AG04450 (cell line): ENCODE measurements at places on chromosomes 16 and 17.

- no peak for DNase-seq
These were observed 314.5 kb upstream of the KCNJ16 start for GRCh38 chr17:69760562-69760961.

- DNase-seq, result no peak
These were observed 1.5 kb downstream of the NTN1 start for GRCh38 chr17:9022573-9023391.

DNA sequence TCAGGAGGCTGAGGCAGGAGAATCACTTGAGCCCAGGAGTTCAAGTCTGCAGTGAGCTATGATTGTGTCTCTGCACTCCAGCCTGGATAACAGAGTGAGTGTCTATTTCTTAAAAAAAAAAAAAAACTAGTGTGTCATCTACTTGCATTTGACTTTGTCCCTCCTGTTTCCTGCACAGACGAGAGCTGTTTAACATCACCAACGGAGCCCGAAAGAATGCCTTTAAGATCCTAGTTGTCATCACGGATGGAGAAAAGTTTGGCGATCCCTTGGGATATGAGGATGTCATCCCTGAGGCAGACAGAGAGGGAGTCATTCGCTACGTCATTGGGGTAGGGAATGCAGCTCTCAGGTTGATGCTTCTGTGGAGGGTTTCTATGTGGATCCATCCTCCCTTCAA, 13.4 kb downstream of the ITGAM start:
- DNase-seq, result no peak

DNA sequence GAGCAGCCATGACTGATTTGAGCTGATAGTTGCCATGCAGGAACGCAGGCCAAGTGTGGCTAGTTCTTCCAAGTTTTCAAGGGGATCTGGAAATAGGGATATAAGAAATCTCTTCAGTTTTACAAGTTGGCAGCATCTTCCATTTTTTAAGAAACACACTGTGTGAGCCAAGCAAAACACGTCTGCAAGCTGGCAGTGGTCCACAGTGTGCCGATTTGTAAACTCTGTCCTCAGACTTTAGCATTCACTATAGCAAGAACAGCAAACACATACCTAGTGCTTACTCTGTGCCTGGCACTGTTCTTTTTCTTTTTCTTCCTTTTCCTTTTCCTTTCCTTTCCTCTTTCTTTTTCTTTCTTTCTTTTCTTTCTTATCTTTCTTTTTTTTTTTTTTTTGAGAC, 2.9 kb downstream of the ORAI3 start:
- no peak for DNase-seq

DNA sequence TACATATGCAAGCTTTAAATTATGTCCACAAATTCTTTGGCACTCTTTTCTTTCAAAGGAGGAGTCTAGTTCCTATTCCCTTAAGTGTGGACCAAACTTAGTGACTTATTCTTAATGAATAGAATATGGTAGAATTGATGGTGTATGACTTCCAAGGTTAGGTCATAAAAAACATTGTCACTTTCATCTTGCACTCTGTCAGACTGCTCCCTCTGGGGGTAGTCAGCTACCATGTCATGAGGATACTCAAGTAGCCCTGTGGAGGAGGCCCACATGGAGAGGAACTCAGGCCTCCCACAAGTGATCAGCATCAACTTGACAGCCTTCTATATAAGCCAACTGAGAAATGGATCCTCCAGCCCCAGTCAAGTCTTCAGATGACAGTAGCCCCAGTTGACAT, 58.0 kb upstream of the SCNN1B start:
- DNase-seq, result no peak

- DNase-seq, result no peak
These were observed 42.4 kb upstream of the ZFP90 start for GRCh38 chr16:68496689-68497088.

DNA sequence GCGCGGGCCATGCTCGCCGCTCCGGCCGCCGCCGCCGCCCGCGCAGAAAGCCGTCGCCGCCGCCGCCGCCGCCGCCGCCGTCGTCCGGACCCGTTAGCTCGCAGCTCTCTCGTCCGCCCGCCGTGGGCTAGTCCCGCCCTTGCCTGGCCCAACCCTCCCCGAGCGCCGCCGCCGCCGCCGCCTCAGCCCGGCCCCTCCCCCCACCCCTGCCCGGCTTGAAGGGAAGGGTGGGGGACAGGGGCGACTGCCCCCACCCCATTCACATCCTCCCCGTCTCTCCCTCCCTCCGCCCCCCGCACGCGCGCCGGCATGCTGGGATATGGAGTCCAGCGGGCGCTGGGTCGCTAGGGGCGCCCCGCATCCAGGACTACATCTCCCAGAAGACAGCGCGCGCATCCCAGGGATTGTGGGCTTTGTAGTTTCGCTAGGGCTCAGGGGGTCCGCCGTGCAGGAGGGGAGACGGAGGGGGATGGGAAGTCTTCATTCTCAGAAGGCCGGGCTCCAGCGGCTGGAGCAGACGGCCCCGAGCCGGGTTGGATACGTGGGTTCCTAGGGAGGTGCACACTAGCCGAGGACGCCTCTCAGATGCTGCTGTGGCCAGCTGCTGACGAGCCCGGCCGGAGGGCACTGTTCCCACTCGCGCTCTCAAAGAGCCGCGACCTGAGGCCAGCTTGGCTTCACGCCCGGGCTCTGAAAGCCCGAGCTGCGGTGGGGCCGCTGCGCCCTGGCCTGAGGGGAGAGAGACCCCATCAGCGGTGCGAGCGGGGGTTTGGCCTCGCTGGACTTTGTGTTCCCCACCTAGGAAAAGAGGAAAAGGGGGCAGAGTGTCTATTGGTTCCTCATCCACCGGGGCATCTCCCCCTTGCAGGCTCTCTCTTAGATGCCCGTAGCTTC, at the start of gene ST3GAL2:
TSS of gene ST3GAL2 (minus strand) at position 132 of the 894 bp plus-strand sequence. CDS start 40,570 bp downstream, outside the sequence.
- DNase-seq, result peak; percentile 84

DNA sequence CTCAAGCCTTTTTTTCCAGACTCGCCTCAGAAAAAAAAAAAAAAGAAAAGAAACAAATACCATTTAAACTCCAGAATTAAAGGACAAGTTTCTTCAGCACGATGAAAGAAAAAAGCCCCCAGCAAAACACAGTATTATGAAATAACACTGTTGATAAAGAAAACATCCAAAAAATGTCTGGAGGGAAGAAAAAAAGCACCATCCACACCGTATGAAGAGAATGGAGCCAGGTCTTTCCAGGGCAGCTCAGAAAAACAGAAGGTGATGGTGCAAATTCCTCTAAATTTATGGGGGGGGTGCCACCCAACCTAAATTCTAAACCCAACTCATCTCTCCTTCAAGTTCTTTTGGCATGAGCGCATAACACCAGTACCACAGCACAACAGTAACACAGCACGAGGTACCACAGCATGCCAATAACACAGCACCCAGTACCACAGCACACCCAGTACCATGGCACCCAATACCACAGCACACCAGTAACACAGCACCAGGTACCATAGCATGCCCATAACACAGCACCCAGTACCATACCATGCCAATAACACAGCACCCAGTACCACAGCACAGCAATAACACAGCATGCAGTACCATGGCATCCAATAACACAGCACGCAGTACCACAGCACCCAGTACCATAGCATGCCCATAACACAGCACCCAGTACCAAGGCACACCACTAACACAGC, 19.0 kb downstream of the AXIN1 start:
- DNase-seq, result no peak

DNA sequence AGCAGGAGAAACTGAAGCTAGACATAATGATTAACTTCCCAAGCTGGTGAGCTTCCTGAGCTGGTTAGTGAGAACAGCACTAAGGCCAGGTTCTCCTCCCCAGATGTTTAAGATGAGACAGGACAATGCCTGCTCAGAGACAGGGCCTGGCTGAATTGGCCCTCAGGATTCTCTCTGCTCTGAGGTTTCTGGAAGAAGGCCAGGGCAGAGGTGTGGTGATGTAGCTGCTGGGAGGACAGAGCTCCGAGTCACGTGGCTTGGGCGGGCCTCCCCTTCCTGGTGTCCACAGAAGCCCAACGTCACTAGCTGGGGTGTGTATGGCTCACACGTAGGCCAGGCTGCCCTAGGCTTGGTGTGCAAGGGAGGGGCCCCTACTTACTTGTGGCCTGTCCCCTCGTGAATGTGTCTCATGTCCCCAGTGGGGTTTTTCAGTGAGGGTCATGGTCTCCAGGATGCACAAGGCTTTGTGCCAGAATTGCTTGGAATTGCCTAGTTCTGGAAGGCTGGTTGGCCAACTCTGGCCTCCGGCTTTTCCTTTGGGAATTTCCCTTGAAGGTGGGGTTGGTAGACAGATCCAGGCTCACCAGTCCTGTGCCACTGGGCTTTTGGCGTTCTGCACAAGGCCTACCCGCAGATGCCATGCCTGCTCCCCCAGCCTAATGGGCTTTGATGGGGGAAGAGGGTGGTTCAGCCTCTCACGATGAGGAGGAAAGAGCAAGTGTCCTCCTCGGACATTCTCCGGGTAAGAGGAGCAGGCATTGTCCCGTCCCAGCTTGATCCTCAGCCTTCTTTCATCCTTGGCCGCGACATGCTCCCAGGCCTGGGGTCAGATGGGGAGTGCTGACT, 3.4 kb downstream of the NOD2 start:
- DNase-seq, result no peak

GRCh38 chr17:43584666-43585102, 38.5 kb upstream of the ETV4 start:
- DNase-seq, result no peak

DNA sequence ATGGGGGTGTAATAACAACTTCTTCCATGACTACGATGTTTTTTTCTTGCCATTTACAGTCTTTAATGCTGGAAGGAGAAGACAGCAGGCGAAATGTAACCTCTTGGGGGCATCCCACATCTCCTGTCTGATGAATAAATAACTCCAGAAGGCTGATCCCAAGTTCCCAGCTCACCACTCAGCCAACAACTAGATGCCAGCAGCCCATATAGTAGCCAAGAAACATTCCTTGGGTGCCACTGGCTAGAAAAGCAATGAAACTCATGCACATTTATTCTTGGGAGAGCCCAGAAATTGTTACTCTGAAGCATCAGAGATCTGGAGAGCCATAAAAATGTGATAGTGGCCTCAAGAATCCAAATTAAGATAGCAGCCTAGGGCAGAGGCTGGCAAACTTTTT, 22.7 kb upstream of the TMEM101 start:
- DNase-seq, result no peak

DNA sequence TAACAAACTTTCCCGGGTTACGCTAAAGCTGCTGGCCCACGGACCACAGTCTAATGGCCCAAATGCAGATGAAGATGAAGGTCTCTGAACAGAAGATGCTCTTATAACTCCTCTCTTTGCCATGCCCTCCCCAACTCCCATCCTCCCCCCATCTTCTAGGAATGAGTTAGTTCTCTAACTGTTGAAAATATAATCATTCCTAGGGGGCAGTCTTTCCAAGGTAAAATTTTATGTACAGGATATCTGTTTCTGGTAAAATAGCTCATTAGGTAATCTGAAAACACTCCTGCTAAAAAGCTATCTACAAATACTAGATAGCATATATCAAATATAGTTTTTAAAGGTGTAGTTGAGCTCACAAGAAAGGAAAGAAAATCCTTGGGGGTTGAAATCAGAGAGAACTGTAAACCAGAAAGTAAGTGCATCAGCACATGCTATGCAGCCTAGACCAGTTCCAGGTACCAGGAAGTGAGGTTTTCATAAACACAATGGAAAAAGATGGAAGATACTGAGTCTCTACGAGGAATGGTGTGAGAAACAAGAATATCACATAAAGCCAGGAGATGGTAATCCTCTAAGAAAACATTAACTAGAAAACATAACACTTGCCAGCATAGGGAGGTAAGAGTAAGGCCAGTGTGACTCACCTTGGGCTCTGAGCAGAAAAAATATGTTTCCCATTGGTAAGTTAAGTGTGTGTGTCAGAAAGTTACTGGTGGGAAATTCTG, 38.1 kb downstream of the CMC2 start:
- DNase-seq, result no peak

- no peak for DNase-seq
These were observed 44.4 kb downstream of the LYRM1 start for GRCh38 chr16:20944861-20945574.

DNA sequence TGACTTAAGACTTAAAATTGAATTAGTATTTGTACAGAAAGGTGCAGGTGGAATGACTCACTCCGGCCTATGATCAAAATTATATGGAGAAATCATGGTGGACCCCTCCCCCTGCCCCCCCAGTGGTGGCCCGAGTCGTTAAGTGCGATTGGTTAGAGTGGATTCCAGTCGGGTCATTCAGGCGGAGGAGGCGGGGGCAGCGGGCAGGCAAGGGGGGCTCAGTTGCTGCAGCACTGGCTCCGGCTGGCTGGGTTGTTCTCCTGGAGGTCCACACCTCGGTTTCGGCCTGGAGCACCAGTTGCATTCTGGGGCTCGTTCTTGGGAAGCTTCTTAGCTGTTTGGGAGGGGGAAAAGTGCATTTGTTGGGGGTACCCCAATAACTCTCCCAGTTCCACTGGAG, 3.0 kb downstream of the HSPB9 start:
- no peak for DNase-seq

GRCh38 chr17:21129023-21129681, 2.4 kb downstream of the DHRS7B start:
- peak; percentile 26 for DNase-seq

DNA sequence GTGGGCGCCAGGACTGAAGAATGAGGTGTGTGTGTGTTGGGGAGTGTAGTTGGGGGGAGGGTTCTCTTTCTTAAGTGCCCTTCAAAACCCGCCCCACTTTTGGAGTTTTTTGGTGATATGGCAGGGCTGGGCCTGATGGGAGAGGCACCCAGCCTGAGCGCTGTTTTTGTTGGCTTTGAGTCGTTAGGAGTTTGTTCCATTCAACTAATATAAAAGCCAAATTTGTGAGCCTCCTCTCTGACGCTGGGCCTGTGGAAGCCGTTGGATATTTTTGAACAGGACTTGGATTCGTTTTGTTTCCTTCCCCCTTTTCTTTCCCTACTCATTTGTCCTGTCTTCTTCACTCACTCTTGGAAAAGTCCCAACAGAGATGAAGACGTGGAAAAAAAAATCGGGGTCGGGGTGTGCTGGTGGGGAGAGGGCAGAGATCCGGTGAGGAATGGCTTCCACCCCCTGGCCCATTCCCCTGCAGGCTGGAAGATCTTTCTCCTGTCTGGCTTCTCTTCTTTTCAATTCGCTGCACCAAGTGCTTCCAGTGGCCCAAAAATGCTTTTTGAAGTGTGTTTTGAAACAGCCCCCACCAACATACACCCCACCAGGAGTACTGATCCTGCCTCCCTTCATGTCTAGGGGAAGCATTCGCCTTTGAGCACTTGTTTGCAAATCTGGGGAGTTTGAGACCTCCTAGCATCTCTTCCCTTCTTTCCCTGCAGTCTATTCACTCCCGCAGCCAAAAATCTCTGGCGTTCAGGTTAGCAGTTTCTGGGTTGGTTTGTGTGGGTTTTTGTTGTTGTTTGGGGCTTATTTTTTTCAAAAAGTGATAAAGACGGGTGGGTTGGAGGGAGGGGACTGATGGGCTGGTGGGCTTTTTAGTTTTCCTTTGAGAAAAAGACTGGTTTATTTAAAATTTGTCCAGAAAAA, 2.6 kb downstream of the FZD2 start:
- DNase-seq, result no peak

DNA sequence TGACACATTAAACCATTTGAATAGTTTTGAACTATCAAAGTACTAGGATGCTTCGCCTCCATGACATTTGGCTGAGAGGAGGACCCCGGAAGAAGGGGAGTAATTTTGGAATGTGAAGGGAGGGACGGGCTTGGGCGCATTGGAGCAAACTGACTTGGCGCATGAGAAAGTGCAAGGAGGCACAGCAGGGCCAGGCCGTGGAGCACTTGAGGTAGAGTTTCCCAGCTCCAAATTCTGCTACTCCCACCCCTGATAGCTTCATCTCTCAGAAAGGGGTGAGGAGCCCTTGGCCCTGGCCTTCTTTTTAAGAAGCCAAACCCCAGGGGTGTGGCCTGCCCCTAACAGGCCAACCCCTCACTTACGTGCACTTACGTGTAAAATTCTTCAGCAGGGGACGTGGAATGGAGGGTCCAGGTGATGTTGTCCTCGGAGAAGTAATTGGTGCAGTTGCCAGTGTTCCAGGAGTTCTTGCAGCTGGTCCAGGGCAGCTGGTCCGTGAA, 17.7 kb downstream of the SLC6A4 start:
- no peak for DNase-seq
